ENCODE measurements at places on chromosomes 3 and 15.

DNA sequence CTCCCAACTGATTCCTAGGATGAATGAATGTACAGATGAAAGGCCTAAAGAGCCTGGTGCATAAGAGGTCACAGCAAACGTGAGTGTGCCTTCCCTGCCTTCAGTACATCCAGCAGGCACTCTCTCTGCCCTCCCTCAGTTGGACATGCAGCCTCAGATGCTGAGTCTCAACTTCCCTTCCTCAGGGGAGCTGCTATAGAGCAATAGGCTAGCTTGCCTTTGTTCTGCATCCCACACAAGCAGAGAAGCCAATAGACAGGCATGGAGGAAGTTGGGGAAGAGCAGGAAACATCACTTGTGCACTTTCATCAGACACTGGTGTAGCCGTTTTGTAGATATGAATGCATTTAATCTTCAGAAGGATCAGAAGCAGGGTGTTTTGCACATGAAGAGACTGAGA, 147.5 kb upstream of the THBS1 start:
- DNase-seq, result no peak

DNA sequence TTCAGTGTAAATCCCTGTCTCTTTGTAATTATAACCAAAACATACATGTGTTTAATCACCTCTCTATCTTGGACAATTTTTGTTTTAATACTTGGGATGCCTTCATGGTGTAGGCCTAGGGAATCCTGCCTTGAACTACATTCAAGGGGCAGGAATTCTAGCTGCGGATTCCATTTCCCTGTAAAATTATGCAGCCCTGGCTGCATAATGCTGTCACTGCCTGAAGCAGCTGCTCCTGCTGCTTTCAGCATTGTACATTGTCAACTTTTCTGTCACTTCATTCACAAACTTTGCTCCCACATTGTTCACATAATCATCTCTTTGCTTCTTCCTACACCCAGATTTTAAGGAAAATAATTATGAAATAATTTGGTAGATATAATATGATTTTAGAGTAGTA, 638.7 kb downstream of the RBMS3 start:
- no peak for DNase-seq

DNA sequence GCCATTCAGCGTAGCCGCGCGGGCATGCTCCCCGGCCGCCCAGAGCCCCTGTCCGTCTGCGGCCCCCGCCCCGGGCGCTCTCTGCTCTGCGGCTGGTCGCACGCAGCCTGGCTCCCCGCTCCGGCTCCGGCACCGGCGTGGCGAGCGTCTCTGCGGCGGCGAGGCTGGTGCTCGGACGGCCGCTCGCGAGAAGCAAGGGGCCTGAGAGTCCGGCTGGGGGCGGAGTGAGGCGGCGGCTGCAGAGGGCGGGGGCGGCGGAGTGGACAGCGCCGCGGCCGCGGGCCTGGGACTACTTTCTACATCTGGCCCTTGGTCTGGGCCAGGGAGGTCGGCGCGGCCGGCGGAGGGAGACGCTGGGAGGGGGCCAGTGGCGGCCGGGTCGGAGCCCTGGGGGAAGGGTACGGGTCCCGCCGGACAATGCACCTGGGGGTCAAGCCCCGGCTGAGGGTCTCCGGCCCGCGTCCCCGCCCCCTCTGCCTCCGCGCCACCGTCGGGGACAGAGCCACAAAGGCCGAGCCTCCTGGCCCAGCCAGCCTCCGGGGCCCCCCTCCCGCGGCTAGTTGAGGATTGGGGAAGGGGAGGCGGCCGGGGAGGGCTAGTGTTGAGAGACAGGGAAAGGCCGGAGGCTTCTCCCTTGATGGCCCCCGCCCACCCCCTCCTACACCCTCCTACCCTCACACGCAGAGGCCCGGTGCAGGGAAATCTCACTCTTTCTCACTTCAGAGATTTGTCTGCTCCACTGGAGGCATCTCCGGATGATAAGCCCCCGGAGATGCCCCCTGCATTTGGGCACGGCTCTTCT, at the start of gene PRTG:
PRTG (minus strand) TSS at position 226 of the 802 bp plus-strand sequence; CDS start at position 5, 221 bp downstream.
- peak; percentile 23 for DNase-seq

GRCh38 chr3:134077649-134078161, 48.0 kb upstream of the SLCO2A1 start:
- DNase-seq, result no peak

DNA sequence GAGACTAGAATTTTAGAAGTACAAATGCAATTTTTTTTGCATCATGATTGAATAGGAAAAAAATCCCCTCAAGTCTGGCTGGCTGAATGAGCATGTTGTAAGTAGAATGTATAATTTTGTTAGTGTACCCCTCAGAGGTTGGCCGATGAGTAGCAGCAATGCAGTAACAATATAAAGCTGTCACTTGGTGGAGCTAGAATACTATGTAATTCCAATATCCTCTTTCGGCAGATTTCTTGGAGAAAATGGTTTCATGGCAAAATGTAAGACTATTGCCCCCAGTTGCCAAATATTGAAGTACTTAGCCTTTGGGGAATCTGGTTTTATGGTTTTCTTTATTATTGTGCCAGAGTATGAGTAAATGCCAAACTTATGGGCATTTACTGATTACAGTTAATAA, 39.8 kb upstream of the SGO1 start:
- no peak for DNase-seq

- no peak for DNase-seq
Observed at GRCh38 chr3:138474163-138474562, 39.7 kb downstream of the ESYT3 start.

- DNase-seq, result no peak
Observed at GRCh38 chr3:72161881-72162595, 377.1 kb upstream of the PROK2 start.

DNA sequence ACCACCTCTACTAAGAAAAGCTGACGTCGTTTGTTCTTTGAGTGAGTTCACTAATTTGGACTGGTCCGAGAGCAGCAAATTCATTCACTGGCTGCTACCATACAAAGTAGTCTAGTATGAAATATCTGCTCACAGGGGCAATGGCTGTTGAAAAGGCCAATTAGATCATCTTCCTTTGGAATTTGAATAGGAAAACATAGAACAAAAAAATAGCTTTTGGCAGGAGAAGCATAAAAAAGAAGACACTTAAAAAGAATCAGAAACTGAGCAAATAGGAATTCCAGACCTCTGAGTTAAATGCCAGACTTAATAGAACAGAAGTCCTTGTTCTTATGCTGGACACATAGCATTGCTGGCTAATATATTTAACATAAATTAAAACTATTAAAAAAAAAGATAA, 159.3 kb downstream of the IL1RAP start:
- no peak for DNase-seq

DNA sequence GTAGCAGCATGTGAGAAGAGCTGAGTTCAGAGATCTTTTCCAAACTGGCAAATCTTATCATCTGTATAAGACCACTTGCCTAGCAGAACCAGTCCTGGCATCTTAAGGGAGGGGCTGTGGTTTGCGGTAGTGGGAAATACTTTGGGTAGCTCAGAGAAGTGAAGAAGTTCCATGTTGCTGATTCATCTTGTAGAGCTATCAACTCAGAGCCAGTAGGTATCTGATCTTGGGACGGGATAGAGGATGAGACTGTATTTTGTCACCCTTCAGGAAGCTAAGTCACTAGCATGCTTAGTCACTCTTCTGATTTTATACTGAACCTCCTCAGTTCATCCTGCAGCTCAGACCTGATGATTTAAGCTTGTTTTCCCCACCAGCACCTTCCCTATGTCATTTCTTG, 211.4 kb downstream of the NR1D2 start:
- no peak for DNase-seq

DNA sequence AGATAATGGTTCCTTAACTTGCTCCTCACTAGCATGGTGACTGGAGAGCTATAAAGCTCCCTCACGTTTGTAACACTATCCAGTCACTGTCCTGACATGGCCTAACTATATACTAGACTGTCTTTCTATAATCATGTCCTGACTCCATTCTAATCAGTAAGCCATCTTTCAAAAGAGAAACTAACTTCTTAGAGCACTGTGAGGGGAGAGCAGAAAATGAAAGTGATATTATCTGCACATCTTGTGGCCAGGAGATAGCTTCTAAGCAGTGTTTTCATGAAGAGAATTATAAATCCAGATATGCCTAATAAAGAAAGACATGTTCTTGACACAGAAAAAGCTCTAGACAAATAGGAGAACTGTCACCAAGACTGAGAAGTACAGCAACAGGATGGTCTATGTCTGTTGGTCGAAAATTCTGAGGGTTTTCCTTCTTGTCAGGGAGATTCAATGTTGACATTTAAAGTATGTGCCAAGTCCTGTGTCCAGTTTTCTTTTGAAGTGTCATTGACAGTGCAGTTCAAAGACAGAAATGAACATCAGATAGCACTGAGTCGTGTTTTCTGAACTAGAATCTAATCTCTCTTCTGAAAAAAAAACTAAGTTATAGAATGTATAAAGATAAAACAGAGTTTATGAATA, 230.6 kb upstream of the PEX5L start:
- no peak for DNase-seq

- no peak for DNase-seq
Observed at GRCh38 chr3:46549408-46549904, 16.6 kb downstream of the LRRC2 start.

DNA sequence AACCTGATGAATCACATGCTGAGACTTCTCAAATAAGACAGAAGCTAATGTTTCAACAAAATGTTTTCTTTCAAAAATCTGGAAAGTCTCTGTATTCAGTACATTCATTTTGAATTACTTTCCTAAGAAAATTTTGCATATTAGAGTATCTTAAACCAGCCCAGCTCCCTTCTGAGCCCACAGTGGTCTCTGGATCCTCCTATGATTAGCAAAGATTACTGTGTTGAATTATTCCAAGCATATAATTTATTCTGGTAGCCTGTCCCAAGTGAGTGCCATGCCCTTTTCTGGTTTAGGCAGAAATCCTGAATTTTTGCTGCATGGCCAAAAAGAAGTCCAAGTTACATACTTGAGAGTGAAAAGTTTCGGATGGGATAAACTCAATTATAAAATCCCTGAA, 279.0 kb downstream of the CTNNB1 start:
- no peak for DNase-seq

DNA sequence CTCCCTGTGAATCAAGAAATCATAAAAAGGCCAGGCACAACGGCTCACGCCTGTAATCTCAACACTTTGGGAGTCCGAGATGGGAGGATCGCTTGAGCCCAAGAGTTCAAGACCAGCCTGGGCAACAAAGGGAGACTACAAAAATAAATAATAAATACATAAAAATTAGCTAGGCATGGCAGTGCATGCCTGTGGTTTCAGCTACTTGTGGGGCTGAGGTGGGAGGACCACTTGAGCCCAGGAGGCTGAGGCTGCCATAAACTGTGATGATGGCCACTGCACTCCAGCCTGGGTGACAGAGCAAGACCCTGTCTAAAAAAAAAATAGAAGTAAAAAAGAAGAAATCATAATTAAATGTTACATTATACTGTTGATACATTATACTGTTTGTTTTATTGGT, 28.0 kb upstream of the DCUN1D1 start:
- no peak for DNase-seq

DNA sequence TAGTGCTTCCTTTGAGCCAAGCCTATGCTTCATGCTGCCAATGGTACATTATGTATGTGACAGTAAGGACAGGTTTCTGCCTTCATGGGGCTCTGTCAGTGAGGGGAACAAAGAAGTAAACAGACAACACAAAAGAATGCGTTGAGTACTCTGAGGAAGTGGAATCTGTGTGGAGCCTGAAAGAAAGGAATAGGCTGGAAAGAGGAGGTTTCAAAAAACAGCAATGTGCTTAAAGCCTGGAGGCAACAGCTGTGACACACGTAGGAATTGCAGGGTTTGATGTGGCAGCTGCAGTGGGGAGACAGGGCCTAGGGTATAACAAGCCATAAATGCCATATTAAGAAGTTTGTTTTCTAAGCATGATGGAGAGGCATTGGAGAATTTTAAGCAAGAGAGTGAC, 316.7 kb downstream of the CLSTN2 start:
- no peak for DNase-seq

GRCh38 chr15:20295238-20295811, 246.3 kb downstream of the GOLGA6L6 start:
- no peak for DNase-seq

DNA sequence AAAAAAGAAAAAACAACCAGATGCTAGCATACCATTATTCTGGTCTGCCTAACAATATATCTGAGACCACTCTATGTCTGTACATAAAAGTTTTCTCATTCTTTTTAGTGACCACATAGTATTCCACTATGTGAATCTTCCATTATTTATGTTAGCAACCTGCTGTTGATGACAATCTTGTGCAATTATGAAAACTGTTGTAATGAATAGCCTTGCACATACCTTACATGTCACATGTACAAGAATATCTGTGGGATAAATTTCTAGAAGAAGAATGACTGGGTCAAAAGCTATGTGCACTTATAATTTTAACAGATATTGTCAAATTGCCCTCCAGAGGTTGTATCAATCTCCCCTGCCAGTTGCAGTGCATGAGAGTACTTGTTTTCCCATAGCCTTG, 62.5 kb downstream of the ARHGAP31 start:
- no peak for DNase-seq

DNA sequence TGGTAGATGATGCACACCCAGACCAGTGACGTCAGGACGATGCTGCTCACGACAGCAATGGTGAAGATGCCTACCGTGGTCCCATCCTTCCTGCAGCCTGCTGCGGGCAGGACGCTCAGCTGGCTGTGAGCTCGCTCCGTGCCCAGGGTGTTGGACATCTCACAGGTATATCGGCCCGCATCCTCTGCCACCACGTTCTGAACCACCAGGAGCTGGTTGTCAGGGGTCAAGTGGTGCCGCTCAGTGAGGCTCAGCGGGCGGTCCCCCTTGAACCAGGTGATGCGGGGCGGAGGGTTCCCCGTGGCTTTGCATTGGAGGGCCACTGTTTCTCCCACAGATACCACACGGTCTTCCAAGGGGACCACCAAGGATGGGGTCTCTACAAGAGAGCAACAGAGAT, 117.8 kb downstream of the LRIG1 start:
- DNase-seq, result no peak

GRCh38 chr15:101207867-101208288, 44.0 kb downstream of the CHSY1 start:
- DNase-seq, result no peak

- no peak for DNase-seq
Observed at GRCh38 chr3:76311941-76312340, 526.6 kb upstream of the ZNF717 start.

DNA sequence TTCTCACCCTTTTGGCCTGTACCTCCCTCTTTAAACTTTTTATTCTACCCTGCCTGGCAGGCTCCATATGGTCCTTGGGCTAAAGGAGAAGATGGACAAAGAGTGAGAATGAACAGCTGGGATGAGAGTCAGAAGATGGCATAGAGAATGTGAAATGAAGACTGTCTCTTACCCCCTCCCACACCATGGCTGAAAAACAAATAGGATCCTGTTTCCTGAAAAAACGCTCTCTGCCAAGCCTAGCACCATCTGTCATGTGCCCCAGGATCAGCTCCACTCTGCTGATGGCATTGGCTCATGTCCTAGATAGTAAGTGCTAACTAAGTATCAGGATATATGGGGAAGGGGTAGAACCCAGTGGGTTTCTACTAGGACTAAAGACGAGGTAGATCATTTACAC, 238.6 kb downstream of the MEX3B start:
- no peak for DNase-seq

DNA sequence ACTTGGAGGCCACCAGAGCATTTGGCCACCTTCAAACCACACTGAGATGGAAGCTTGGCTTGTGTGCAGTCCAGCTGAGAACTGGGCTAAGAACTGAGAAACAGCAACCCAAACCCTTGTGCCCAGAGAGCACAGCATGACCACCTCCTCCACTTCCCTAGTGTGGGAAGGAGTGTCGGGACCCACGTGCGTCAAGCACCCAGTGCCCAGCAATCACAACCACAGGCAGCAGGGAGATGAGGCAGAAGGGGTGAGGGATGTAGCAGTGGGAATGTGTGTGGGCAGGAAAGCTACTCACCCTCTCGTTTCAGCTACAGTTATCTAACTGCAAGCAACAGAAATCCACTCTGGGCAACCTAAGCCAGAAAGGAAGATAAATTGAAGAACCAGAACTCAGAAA, 25.0 kb upstream of the RFTN1 start:
- DNase-seq, result no peak

- DNase-seq, result no peak
Observed at GRCh38 chr15:74133694-74134386, 3.5 kb downstream of the ISLR2 start.
